ENCODE measurements at places on chromosomes 2 and 18.

DNA sequence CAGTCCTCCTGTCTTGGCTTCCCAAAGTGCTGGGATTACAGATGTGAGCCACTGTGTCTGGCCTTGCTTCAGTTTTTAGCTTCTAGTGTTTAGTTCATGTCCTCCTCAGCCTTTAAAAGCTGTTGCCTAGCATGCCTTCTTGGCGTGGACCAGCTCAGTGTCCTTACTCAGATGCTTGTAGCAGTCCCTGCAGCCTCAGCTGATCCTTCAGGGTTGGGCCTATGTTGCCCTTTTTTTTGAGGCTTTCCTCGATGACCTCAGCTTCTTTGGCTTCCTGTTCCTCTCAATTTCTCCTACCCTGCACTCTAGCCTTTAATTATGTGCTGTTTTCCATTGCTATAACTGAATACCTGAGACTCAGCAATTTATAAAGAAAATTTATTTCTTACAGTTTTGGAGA, 57.7 kb downstream of the TANC1 start:
- DNase-seq: no peak

GRCh38 chr2:222514901-222515300, 90.6 kb downstream of the SGPP2 start:
- DNase-seq: no peak

DNA sequence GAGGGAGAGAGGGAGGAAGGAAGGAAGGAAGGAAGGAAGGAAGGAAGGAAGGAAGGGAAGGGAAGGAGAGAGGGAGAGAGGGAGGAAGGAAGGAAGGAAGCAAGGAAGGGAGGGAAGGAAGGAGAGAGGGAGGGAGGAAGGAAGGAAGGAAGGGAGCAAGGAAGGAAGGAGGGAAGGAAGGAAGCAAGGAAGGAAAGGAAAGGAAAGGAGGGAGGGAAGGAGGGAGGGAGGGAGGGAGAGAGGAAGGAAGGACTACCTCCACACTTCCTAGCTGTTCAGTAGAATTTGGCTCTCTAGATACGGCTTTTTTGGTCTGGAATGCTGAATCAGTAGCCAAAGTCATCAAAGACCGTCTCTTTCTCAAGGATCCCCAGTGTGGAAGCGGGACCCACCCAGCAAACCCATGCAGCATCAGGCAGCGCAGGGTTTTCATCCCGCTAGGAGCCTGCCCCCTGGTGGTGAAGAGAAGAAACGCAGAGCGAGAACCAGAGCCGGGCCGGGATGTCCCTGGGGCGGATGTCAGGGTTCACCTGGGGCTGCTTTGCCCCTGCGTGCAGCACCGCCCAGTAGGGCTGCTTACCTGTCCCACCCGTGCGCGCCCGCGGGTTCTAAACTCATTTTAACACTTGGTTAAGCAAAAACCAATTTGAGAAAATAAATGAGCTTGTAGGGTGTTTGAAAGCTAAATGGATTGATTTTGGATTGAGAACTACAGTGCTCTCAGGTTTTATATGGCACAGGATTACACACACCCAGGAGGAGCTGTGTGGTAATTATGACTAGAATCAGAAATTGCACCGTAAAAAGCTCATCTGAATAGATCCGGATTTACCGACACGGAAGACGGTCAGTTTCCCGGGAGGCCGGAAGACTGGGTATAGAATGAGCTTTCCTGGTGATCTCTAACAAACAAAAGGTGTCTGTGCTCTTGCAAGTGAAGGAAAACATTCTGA, 48.1 kb upstream of the ARL4C start:
- peak; percentile 77 for DNase-seq

GRCh38 chr2:219116776-219117646, 43.6 kb downstream of the NHEJ1 start:
- DNase-seq: no peak

GRCh38 chr2:241804326-241805229, 4.4 kb upstream of the NEU4 start:
- DNase-seq: no peak

DNA sequence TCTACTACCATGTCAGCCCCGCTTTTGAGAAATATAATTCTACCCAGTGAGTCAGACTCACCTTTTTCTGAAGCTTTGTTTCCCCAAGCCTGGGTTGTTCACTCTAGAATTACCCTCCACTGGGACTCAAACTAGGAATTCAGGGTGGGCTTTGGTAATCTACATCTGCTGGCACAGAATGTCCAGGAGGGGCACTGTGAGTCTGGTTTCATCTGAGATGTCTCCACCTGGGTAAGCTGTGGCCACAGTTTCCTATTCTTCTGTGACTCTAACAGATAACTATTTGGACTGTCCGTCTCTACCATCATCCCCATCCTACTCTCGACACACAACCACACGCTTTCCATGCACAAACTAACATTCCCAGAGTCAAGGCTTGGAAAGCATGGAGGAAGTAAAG, 457.2 kb downstream of the STK39 start:
- no peak for DNase-seq

Data from head of caudate nucleus (tissue), 42 donors.